ENCODE measurements at places on chromosomes 7 and 10. TPM values are rescaled to one million over a fixed set of nuclear protein-coding genes. Genes with fewer than 3 reads are reported as not detected.

- DNase-seq = no peak
Measured at GRCh38 chr7:99505324-99505662, 831 bp downstream of the ZKSCAN5 start.

DNA sequence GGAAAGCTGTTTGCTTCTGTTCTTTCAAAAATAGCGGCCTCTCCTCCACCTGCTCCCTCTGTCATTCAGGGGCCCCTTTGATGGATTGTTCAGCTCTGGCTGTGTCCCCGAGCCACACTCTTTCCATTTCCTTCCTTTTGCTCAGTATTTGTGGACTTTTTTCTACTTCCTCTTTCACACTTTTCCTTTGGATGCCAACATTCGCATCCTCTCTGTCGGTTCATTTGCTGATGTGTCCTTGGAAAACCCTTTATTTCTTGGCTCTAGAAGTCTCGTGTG, 11.7 kb upstream of the PWWP2B start:
- no peak for DNase-seq

DNA sequence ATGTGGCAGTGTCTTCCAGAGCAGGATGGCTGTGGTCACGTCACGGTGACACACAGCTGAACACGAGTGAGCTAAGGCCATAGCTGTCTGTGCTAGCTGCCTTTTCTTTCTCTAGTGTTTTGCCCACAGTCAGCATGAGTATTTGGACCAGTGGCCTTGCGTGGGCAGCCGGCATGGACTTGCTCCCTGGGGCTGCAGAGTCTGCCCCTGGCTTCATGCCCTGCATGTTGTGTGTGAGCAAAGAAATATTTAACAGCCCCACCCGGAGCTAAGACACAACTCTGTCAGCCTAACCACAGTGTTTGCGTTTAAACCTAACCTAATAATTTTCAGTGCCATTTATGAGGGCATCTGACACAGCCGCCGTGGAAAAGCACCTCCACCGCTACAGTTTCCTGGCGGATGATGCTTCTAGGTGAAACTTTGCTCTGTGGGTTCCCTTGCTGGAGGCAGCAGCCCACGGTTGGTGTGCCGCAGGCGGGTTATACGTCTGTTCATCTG, 14.6 kb downstream of the CHST12 start:
- DNase-seq = no peak

Gene CTAGE4
- 0.31 TPM for total RNA-seq

Gene SPDYE8
- total RNA-seq = not detected

- no peak for DNase-seq
Measured at GRCh38 chr10:98886686-98887085, 349.0 kb downstream of the HPSE2 start.

GRCh38 chr7:18019555-18019954, 8.1 kb downstream of the PRPS1L1 start:
- no peak for DNase-seq

- DNase-seq = no peak
Measured at GRCh38 chr10:95877881-95878280, 29.9 kb upstream of the CC2D2B start.

DNA sequence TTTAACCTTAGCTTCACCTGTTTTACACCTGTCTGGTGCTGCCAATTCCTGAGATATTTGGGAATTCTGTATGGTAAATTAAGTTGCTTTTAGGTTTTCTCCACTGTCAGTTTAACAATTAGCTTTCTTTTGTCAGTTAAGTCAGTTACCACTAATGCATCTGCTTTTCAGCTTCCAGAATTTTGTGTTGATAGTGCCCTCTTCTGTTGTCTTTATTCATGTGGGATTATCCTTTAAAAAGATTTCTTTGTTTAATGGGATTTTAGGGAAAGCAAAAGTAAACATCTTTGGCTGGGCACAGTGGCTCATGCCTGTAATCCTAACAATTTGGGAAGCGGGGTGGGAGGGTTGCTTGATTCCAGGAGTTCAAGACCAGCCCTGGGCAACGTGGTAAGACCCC, 8.1 kb downstream of the TFAM start:
- DNase-seq = no peak

Gene IDE
- 19.7 TPM for total RNA-seq

Gene AKR1B1
- 29.6 TPM for total RNA-seq

- peak; percentile 21 for DNase-seq
Measured at GRCh38 chr10:130135676-130136225, 440 bp upstream of the GLRX3 start.

Gene C10orf62
- not detected for total RNA-seq

DNA sequence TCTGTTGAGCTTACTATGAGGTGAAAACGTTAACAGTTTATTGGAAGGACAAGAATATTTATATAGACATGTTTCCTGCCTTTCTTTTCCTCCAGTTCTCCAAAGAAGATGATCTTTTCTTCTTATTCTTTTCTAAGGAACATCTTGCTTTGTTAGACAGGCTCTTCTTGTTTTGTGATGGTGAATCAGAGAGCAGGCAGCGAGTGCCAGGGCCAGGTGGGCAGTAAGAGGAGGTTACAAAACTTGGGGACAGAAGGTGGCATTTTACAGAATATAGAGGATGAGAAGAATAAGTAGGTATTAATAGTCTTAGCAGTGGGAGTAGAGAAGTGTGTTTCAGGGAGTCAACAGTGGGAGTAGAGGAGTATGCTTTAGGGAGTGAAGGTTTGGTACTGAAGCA, 223.6 kb downstream of the ARL4A start:
- DNase-seq = peak; percentile 8

DNA sequence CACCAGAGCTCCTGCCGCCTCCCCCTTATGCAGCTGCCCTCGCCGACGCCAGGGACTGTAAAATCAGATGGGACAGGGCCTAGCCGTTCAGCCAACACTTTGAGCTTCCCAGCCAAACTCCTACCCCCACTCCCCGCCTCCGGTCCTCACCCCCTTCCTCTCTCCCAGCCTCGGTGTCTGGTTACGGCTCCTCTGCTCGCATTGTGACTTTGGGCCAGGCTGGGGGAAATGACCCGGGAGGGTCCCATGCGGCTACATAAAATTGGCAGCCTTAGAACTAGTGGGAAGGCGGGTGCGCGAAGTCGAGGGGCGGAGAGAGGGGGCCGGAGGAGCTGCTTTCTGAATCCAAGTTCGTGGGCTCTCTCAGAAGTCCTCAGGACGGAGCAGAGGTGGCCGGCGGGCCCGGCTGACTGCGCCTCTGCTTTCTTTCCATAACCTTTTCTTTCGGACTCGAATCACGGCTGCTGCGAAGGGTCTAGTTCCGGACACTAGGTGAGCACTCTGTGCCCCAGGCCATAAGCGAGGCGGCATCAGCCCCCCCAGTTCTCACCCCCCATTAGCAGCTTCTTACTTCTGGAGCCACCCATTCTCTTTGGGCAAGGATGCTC, at the start of gene KAZALD1:
TSS of gene KAZALD1 (plus strand) at position 366 of the 608 bp plus-strand sequence. CDS start 604 bp downstream, outside the sequence.
- no peak for DNase-seq

- DNase-seq = no peak
Measured at GRCh38 chr7:158449266-158449665, 138.4 kb downstream of the PTPRN2 start.

GRCh38 chr10:20714518-20714917, 182.6 kb downstream of the NEBL start:
- no peak for DNase-seq

Gene SORCS1
- 40.6 TPM for total RNA-seq

GRCh38 chr10:96124230-96125141, 5.6 kb upstream of the ZNF518A start:
- DNase-seq = no peak

Gene PNLIP
- total RNA-seq = not detected

DNA sequence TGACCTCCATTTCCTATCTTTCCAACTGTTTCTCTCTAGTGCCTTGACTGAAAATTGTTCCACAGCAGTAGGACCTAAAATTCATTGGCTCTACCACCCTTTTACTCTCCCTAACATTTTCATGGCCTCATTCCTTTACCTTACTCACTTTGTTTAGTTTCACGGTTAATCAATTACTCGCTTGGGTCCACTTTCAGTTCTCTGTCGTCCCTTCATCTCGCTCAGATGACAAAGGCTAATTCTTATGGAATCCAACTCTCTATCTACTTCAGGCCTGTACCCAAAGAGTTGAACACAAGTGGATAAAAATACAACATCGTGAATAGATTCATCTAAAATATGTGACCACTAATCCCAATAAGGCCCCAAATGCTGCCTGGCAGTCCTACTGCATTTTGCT, 85.9 kb upstream of the ADO start:
- no peak for DNase-seq

Gene MEST
- total RNA-seq = 85.8 TPM

GRCh38 chr10:104340111-104340526, 1.9 kb upstream of the ITPRIP start:
- DNase-seq = no peak

- peak; percentile 83 for DNase-seq
Measured at GRCh38 chr7:117019786-117020590, 66.7 kb downstream of the ST7 start.

Gene TMEM229A
- total RNA-seq = 1.7 TPM

Gene ABCA13
- 0.16 TPM for total RNA-seq

Gene SLC39A12
- 2.2 TPM for total RNA-seq

- DNase-seq = no peak
Measured at GRCh38 chr7:133164498-133164897, 82.6 kb upstream of the CHCHD3 start.

- no peak for DNase-seq
Measured at GRCh38 chr10:69912589-69912988, 110.9 kb downstream of the COL13A1 start.

DNA sequence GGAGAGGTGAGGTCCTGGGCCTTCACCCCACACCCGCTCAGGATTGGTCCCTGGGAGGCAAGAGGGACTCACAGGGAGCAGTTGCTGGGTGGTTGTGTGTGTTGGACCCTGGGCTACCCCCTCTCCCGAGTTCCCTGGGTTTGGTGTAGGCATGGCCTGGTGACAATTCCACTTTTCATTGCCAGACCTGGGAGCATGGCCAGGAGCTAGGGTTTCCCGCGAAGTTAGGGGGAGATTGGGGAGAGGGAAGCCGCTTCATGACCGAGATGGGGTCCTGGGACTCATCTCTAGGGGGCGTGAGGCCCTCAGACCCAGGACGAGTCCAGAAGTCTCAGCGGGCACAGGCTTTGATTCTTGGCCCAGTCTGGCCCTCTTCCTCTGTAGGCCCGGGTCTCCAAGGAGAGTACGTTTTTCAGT, 606 bp downstream of the PALD1 start:
- DNase-seq = no peak

Gene OR2A12
- total RNA-seq = not detected

Gene AGBL3
- total RNA-seq = 6.7 TPM

- DNase-seq = no peak
Measured at GRCh38 chr10:13994932-13995331, 335.8 kb downstream of the FRMD4A start.

Gene ANXA8
- not detected for total RNA-seq

Gene TSPAN13
- 91.9 TPM for total RNA-seq

Gene HKDC1
- total RNA-seq = 2.3 TPM

Gene TUBB8
- not detected for total RNA-seq

Gene EN2
- total RNA-seq = not detected

Gene IL6
- not detected for total RNA-seq

DNA sequence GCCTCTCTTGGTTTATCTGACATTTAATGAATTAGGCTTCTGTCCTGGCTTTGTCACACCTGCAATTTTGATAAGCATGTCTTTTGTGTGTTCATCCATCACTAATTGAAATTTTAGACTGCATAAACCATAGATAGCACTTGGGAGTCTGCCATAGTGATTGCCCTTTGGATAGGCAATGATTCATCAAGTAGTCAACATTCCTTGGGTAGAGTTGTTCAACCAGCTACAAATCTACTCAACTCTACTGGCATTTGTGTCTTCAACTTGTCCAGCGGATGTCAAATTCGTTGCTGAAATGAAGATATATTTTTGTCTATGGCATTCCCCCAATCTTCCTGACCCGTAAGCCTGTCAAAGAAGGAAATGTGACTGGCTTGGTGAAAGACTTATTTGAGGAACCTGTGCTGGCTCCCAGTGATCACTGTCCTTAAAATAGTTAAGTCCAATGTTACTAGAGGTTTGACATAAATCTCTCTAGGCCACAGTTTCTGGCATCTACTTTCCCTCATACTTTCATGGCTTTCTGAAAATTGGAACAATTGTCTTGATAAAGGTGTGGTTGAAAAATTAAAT, 33.7 kb upstream of the CREB5 start:
- no peak for DNase-seq

- DNase-seq = no peak
Measured at GRCh38 chr10:43627942-43628341, 20.7 kb downstream of the ZNF32 start.

GRCh38 chr7:123749537-123749857, 694 bp upstream of the WASL start:
- DNase-seq = no peak

DNA sequence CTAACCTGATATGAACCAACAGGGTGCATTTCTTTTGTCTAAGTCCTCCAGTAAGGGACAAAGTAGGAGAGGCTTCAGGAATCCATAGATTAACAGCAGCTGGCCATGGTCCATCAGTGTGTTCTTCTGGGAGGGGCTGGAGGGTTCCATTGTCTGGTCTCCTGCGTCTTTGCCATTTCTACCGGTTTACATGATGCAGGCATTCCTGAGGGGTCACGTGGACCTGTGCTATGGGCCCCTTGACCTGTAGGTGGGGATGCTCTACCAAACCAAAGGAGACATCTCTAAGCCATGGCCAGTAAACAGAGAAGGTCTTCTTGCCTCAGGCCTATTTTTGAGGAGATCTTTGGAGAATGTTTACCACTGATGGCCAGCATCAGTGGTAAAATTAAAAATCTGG, 28.7 kb upstream of the HABP2 start:
- DNase-seq = no peak

DNA sequence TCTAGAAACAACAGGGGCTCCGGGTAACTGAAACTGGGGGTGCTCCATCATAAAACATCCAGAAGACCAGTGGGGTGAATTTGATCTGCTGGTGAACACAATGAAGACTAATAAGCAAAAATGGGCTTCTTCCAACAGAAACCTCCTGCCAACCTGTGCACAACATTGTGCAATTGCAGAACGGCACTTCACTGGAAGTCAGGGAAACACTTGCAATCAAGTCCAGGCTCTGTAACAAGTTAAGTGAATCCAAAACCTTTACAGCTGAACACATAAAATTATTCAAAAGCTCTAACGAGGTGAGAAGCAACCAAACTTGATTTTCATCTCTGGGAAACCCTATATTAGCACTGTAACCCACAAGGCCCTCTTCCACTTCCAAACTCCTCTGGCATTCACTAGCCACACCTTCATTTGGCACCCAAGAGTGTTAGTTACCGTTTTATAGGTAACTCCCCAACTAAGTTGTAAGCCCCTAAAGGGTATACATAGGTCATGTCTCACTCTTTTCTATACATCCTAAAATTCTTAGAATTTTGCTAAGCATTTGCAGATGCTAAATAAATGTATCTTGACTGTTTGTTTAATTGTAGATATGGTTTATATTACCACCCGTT, 22.0 kb downstream of the IMMP2L start:
- DNase-seq = no peak

Gene MPP7
- 1.4 TPM for total RNA-seq

GRCh38 chr7:55593515-55594318, 21.4 kb upstream of the VOPP1 start:
- no peak for DNase-seq

GRCh38 chr7:44563171-44563679, 10.5 kb downstream of the DDX56 start:
- no peak for DNase-seq

GRCh38 chr7:148397056-148397455, 193.5 kb upstream of the C7orf33 start:
- DNase-seq = no peak

Data from occipital lobe (tissue), 3 donors.